AML-193 (cell line): ENCODE measurements at places on chromosomes 7 and 10.

GRCh38 chr10:132898391-132899053 lies 43.8 kb downstream of the CFAP46 start:
- no peak for DNase-seq

DNA sequence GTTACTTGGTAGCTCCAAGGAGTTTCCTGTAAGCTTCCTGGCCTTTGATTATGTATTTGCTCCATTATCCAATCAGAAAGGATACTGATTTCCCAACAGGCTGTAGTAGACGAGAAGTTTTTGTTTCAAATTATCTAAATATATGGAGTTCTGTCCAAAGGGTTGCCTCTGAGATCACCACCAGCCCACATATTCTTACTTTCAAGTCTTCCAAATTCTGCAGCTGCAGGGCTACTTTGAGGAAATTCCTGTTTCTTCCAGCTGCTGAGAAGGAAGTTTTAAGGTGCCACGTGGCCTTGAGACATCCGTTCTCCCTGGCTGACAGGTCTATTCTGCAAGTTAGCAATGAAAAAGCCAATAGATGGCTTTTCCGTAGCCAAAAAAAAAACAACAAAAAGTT lies 286.0 kb downstream of the TWIST1 start:
- no peak for DNase-seq

DNA sequence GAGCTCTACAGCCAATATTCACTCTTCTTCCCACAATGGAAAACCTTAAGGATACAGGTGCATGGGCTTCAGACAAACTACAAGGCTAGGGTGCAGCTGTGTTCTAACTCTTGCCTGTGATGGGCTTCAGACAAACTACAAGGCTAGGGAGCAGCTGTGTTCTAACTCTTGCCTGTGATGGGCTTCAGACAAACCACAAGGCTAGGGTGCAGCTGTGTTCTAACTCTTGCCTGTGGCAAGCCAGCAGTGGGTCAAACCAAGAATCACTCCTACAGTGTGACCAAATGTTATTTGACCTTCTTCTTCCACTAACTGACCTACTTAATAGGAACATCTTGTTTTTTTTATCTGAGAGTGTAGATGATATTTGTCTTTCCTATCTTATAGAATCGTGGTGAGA lies 7.4 kb downstream of the SORCS1 start:
- no peak for DNase-seq

DNA sequence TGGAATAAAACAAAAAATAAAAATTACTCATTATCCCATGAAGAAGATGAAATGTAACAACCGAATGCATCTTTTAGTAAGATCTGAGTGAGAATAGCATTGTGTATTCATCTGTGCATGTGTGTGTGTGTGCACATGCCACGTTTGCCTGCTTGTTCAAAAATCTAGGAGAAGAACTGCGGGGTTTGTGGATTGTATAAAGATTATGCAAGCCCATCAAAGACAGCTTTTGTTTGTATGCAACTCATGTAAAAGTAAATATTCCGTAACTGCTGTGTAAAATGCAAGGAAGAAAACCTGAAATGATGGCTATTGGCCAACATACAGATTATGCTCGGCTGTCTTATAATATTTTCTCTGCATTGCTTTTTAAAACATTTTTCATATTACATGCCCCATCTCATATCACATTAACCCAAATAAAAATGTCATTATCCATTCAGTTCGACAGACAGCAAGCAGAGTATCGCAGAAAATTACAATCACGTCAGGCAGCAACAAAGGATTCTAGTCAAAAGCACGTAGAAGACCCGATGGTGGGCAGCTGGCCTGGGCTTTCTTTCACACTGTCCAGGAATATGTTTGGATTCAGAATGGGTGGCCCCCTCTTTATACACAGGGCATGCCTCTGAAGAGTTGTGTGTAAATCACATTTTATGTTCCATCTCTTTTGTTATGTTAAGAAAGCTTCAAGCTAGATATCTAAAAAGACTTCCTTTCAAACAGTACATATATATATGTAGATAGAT lies 114.0 kb downstream of the PARP12 start:
- no peak for DNase-seq

- no peak for DNase-seq
Measured at GRCh38 chr10:124652200-124652599, 92.0 kb downstream of the FAM53B start.

- no peak for DNase-seq
Measured at GRCh38 chr10:123038782-123039631, 30.2 kb downstream of the ACADSB start.

DNA sequence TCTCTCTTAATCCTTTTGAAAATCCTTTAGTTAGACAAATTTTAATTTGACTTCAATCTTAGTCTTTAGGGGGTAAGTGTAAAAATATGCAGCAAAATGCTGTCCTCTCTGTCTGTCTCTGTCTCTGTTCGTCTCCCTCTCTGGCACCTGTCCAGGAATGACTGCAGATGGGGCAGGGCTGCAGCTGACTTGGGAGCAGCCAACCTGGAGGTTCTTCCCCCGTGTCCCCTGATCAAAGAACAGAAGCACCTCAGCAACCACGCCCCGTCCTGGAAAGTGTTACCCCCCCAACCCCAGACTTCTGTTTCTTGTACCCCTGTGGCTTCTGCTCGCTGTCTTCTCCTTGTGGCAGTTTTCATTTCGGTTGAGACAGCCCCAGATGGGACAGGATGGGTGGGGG lies 141.6 kb upstream of the NPS start:
- DNase-seq = no peak

DNA sequence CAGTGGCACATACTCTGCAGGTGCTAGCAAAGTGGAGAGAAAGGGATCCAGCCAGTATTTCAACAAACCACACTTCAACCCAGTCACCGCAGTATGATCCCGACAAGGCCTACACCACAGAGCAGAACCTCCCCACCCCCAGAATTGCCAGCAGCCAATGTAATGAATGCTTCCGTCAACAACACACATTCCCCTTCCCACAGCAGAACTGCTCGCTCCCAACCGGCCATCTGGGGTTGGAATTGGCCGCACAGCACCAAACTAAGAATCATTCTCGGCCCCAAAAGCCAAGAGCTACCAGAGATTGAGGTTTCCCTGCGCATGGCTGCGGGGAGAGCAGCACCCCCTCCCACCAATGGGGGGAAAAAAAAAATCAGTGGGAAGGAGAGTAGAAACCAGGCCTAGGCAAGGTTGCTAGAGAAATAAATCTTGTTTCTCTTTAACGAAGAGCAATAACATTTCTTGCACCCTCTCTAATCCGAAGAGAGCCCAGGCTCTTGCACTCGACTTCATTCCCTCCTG lies 1.1 kb downstream of the WASL start:
- DNase-seq = peak; percentile 20
